Inflammatory macrophage treated with lipopolysaccharide for 4 hours (primary cell): ENCODE measurements at places on chromosomes 11 and 22.

- DNase-seq: no peak
These were observed 160.7 kb upstream of the GRIA4 start for GRCh38 chr11:105449100-105449734.

DNA sequence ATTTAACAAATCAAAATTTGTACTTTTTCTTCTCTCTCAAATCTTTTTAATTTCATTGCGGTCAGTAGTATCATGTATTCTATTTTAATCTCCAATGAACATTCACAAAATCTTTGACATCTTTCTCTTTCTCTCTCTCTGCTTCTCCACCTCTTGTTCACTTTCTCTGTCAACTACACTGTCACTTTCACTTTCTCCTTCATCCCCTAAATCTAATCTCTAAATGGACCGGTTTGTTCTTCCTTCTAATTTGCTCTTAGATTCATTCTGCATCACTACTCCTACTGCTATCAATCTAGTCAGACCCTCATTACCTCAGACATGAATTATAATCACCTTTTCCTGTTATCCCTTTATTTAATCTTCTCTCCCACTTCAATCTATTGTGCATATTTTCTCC, 18.6 kb downstream of the CCDC73 start:
- peak; percentile 16 for DNase-seq

DNA sequence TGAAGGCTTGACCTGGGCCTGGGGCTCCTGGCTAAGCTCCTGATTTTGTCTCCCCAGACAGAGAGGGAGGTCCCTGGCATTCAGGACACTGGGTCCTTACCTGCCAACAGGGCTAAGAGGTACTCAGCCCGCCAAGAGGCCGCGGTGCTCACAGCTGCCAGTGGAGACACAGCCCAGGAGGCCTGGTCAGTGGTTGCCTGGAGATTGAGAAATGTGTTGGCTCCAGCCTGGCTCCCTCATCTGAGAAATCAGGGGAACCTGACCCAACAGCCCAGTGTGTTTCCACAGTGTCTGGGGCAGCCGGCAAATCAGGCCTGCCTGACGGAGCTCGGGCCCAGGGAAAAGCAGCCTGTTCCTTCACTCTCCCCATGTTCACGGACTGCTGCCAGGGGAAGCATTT, 79.4 kb upstream of the NAV2 start:
- DNase-seq: no peak

DNA sequence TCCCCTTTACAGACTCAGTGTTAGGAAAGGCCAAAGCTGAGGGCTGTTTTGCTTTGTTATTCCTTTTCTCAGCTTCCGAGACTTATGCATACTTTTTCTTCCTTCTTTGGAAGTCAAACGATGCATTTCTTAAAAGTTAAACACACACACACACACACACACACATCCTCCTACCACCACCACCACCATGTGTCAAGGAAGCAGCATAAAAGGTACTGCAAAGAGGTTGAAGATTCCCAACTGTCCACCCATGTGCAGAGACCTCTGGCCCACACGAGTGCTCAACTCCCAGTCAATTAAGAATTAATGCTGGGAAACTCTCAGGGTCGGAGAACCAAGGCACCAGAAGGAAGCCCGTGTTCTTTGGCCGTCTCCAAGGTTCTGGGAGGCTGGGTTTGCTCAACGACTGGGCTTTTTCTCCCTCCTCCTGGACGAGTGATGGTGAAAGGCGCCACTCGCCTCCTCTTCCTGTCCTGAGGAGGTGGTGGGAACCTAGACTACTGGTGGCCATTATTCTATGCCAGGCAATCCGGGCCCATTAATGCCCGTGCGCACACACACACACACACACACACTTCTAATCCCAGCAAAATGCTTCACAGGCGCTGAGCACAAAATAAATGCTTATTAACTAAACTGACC, 15.1 kb downstream of the MN1 start:
- no peak for DNase-seq

DNA sequence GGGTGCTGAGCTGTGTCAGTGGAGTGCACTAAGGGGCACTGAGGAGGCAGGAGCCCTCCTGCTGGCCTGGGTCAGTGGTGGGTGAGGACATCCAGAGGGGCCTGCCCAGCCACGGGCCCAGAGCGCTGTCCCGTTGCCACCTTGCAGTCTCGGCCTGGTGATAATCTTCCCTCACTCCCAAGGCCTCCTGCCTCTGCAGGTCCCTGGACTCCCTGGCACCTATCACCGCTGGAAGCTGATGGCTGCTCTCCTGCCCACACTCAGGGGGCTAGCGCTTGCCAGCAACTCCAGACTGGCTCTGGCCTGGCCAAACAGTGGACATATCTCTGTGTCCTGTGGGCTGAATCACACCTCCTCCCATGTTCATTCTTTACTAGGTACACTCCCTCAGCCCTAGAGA, 86.5 kb upstream of the PITPNB start:
- no peak for DNase-seq

DNA sequence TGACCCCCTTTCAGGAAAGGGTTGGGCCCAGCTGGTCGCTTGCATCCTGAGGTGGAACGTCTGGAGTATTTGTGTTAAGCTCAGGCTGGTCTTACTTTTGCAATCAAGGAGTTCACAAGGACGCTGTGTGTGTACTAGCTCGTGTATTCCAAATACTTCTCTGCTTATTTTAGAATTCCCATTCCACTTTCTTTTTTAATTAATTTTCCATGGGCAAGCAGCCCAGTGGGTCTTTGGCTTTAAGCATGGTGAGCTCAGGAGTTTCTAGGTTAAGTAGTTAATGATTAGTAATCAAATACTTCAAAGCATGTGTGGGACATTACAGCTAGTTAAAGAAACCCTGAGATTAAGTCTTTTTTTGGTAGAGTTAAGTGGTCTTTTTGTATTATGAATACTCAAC, 68.6 kb downstream of the CSNK2A3 start:
- no peak for DNase-seq

- DNase-seq: no peak
These were observed 9.7 kb downstream of the INCENP start for GRCh38 chr11:62133328-62134065.

- DNase-seq: no peak
These were observed 686 bp downstream of the KIF18A start for GRCh38 chr11:28107191-28107749.

- no peak for DNase-seq
These were observed 35.9 kb downstream of the ST3GAL4 start for GRCh38 chr11:126391286-126391954.

DNA sequence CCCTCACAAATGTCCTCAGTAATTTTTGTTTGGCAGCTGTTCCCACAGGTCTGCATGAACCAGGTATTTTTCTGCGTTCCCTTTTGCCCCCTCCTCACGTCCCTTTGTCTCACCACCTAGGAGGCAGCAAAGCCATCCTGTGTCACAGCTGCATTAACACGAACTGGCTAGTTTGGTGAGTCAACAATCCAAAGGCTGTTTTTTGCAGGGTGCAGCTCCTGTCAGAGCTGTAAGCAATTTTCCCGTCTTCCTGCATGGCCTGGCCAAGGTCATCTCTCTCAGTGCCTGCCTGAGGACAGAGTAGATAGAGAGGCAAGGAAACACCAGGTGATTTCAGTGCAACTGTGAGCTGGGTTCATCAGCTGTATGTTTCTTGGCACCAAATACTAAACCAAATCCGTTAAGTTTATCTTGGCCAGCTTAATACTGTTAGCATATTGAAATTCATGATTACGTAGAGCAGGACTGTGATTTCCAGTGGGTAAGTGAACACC, 20.6 kb upstream of the VSIG10L2 start:
- DNase-seq: no peak

DNA sequence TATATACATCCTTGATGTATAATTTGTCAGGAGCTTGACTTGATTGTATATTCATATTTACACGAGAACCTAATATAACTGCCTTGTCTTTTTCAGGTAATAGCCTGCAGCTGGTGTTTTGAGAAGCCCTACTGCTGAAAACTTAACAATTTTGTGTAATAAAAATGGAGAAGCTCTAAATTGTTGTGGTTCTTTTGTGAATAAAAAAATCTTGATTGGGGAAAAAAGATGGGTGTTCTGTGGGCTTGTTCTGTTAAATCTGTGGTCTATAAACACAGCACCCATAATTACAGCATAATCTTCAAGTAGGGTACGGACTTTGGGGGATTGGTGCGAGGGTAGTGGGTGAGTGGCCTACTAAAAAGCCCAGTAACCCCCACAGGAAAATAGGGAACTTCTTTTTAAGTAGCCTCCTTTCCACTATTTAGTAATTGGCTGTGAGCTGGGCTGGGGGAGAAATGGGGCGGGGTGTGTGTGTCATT, 7.5 kb downstream of the MALAT1 start:
- peak; percentile 70 for DNase-seq

DNA sequence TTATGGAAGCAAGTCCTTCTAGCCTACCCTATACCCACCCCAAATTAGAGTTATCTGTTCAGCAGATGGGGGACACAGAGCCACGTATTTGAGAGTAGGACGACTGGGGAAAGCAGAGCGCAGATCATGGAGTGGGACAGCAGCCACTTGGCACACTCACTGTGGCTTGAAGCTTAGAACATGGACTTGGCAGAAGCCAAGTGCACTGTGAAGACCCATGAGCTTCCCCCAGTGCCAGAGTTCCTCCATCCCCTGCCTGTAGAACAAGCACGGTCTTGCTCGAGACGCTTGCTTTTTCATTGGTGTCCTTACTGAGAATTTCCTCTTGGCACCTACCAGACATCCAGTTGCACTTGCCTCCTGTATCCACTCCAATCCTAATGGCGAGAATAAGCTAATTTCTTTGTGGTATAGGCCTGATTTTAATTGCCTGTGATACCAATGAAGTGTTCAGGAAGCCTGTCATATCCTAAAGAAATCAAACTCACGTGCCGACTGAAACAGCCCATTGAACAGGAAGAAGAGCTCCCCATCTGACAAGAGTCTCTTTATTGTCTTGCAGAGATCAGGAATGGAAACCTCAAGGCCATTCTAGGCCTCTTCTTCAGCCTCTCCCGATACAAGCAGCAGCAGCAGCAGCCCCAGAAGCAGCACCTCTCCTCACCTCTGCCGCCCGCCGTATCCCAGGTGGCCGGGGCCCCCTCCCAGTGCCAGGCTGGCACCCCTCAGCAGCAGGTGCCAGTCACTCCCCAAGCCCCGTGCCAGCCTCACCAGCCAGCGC, 166.9 kb downstream of the NAV2 start:
- no peak for DNase-seq

DNA sequence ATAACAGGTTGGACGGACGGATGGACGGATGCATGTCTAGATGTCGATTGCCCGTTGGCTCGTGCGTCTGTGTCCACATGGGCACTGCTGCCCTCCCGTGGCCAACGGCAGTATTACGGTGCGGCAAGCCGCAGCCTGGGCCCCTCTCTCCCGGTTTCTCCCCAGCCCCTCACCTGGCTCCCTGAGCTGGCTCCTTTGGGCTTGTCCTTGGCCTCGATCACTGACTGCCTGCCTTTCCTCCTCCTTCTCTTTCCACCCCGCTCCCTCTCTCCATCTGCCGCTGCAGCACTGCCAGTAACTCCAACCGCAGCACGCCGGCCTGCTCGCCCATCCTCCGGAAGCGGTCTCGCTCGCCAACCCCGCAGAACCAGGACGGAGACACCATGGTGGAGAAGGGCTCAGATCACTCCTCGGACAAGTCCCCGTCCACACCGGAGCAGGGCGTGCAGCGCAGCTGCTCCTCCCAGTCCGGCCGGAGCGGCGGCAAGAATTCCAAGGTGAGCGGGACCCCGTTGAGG, 77.3 kb downstream of the SCN3B start:
- peak; percentile 52 for DNase-seq
